Endodermal cell (in vitro differentiated cells): ENCODE measurements at places on chromosomes 1 and 21.
A peak's percentile ranks its signal among the peaks of the same experiment; 100 is the strongest.

GRCh38 chr1:5913078-5913845 is 79.0 kb downstream of the NPHP4 start:
- DNase-seq, result peak; percentile 51

DNA sequence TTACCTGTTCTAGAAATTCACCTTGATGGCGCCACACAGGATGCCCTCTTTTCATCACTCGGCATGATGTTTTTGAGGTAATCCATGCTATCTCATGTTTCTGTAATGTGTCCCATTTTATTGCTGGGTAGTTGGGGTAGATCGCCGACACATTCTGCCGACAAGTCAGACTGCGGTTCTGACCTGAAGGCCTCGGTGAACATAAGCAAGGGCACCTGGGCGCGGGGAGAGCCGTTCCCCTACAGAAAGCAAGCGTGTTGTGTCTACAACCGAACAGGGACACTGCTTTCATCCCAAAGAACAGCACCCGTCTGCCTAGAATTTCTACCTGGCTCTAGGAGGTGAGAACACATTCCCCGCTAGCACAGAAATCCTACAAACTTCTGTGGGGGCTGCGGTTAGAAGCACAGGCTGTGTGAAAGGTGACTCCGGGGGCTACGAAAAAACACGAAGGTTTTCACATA is 149.2 kb downstream of the PPIAL4G start:
- peak; percentile 84 for DNase-seq

DNA sequence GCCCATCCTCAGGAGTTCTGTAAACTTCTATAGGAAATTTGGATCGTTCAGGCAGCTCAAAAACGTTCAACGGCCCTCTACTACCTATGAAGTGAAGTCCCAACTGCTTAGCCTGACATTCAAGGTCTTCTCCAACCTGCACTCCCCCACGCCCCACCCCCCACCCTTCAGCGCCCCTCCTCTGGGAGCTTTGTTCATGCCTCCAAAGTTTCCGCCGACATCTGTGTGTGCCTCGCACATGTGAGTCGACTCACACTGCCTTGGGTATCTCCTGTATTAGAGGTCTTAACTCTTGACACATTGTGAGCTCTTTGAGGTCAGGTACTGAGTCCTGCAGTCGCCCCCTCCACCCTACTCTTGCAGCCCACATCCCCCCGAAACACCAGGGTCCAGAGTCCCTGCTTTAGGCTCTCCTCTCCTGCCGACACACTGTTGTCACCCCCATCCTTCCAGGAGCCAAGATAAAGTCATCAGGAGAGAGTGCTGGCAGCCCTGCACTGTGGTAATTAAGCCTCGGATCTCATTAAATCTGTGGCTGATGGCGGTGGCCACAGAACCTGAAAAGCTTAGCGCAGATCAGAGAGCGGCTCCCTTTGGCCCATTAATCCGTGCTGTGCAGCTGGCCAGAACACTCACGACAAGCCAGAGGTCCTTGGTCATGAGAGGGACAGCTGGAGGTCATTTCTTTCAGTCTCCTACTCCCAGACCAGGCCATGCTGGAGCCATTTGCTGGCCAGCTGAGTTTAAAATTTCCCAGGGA is 1.4 kb upstream of the PAFAH2 start:
- no peak for DNase-seq

- peak; percentile 57 for DNase-seq
Measured at GRCh38 chr1:161905269-161905884, 118.3 kb downstream of the OLFML2B start.

DNA sequence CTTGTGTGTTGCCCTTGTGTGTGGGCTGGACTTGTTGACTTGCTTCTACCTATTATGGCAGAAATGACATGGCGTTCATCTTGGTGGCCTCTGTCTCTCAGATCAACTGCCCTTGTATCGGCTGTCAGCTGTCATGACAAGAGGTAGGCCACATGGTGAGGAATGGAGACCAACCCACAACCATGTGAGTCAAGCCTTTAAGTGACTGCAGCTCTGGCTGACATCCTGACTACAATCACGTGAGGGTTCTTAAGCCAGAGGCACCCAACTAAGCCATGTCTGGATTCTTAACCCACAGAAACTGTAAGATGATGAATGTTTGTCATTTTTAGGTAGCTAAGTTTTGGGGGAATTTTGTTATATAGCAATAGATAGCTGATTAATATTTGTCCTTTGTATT is 82.1 kb downstream of the KCND3 start:
- DNase-seq, result peak; percentile 1

DNA sequence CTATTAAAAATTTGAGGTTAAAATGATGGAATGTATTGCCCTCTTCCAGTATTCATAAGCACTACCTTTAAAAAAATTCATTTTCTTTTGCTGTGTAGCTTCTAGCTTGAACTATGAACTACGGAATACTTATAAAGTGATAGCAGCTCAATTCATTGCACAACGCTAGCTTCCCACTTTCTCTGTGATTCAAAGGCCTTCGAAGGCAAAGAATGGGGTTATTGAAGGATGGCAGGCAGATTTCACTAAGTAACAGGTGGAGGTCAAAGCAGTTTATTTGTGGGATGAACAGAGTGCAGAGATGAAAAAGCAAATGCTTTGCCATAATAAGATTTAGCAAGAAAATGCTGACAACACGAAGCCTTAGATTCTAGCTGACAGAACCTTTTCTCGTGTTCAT is 290.6 kb downstream of the NFIA start:
- no peak for DNase-seq

- DNase-seq, result no peak
Measured at GRCh38 chr21:15592271-15592860, 137.4 kb upstream of the USP25 start.

- DNase-seq, result no peak
Measured at GRCh38 chr1:159239551-159240220, 35.0 kb downstream of the ACKR1 start.

- DNase-seq, result no peak
Measured at GRCh38 chr1:172414331-172414730, 6.2 kb upstream of the C1orf105 start.

DNA sequence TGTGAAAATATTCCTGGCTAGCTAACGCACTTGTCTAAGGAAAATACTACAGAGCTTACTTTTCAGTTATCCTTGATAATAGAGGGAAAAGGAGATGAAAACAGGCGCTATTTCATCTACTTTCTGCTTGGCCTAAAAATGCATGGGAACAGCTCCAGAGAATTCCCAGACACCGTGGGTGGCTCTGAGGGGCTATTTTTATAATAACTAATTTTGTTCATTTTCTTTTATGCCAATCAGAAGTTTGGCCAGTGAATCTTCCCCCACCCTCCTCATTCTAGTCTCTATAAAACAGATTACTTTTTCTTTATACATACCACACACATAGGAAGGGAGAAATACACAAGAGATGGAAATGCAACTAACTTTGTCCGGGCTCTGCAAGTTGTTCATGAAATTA is 322.9 kb downstream of the SETD4 start:
- DNase-seq, result no peak

DNA sequence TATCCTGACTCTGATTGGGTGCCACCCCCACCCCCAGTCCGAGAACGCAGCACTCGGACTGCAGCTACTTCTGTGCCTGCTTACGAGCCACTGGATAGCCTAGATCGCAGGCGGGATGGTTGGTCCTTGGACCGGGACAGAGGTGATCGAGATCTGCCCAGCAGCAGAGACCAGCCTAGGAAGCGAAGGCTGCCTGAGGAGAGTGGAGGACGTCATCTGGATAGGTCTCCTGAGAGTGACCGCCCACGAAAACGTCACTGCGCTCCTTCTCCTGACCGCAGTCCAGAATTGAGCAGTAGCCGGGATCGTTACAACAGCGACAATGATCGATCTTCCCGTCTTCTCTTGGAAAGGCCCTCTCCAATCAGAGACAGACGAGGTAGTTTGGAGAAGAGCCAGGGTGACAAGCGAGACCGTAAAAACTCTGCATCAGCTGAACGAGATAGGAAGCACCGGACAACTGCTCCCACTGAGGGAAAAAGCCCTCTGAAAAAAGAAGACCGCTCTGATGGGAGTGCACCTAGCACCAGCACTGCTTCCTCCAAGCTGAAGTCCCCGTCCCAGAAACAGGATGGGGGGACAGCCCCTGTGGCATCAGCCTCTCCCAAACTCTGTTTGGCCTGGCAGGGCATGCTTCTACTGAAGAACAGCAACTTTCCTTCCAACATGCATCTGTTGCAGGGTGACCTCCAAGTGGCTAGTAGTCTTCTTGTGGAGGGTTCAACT is 2.1 kb downstream of the RBM15 start:
- no peak for DNase-seq
